ENCODE measurements at places on chromosomes 11 and 22.

DNA sequence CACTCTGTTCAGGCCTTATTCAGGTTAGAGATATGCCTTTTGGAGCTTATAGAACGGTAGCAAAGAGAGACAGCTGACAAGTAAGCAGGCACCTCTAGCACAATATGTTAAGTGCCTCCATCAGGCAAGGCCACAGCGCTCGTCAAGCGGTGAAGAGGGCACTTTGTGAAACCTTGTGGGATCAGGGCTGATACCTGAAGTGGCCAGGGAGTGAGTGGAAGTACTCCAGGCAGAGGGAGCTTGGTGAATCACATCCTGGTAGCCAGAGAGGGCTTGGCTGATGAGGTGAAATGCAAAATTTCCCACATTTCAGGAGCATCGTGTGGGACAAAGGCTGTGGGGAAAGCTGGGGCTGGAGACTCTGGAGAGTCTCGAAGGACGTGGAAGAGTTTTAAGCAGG, 87.4 kb downstream of the PKNOX2 start:
- DNase-seq = no peak

DNA sequence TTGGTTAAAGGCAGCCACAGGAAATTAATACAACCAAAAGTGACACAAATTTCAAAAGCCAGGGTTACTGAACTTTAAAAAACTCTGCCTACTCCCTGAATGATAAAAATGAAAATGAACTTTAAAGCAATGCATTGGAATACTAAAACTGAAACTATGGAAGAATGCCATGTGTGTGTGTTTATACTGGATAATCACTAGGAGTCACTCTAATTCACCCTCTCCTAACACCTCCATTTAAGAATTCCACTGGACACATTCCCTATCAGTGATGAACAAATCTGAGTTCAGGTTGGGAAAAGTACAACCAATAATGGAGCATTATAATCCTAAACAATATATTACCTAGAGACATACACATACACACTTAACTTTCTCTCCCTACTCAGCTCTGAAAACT, 27.5 kb upstream of the PLAAT3 start:
- no peak for DNase-seq

DNA sequence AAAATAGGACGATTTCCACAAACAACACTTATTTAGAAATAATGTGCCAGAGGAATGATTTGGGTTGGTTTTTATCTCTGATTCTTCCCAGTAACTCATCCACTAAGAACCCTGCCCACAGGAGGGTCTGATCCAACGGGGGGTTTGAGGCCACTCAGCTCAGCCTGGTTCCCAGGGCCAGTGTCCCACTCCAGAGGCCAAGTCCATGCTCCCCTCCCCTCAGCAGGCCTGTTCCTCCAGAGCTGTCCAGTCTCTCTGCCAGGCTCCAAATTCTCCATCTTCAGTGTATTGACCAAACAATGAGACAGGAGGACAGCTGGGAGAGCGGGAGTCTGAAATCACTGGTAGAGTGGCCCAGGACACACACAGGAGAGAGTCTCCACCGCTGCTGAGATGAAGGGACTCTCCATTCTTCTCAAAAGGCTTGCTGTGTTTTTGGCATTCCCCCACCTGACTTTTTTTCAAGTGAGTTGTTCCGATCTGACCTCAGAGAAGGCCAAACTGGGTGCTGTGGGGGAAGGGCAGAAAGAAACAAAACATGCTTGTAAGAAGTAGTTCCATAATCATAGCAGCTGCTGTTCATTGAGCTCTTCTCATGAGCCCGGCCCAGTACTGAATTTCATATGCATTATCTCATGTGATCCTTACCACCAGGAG, 17.6 kb upstream of the SCN2B start:
- DNase-seq = no peak

- no peak for DNase-seq
Measured at GRCh38 chr11:65334696-65335295, 1.1 kb downstream of the DPF2 start.

DNA sequence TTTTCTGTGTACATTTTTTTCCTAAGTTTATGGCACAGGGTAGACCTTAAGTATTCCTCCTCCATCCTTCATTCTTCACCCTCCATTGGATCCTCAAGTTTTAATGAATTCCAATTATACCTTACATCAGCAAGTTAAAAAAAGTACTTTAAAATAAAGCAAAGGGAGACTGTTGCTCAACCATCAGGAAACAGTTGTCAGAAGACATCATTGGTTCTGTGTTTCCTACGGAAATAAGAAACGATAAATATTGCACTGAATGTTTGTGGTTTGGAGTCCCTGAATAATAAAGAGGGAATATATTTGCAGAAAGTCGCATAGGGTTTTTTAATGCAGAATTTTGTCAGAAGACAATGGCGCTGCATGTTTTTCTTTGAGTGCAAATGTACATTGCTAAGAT, 28.1 kb upstream of the LDHA start:
- no peak for DNase-seq

DNA sequence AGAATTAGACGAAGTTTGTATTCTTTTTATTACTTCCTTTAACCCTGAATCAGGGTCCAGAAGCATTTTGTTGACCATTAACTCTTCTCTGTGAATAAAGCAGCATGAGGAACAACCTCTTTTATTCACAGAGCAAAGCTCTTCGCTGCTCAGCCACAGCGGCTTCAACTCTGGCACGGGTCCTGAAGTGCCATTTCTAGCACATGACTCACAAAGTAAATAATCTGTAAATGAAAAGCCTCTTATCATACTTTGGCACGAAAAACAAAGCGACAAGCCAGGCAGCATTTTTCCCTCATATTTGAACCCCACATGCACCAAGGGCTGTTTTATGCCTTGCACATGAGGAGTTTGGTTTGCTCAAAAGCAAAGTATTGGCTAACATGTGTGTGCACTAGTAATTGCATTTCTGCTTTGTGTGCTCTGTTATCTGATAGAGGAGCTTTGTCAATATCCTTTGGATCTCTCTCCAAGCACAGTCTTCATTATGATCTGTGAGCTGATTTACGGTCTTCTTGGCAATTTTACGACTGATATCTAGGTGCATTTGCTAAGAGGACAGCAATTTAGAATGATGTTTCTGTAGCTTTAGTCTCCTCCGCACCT, 33.0 kb upstream of the APOBEC3A start:
- no peak for DNase-seq

GRCh38 chr22:20405931-20406685, 12.2 kb downstream of the ZNF74 start:
- no peak for DNase-seq

DNA sequence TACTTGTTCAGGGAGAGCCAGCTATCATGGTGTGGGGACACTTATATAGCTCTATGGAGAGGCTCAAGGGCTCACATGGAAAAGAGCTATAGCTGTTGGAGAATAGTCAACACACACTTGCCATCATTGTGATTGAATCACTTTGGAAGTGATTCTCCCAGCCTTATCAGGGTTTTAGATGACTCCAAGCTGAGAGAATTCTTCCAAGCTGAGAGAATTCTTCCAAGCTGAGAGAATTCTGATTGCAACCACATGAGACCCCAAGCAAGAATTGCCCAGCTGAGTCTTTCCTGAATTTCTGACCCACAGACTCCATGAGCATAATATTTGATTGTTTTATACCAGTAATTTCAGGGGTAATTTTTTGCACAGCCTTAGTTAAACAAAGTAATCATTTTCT, 1318.3 kb upstream of the RAG2 start:
- no peak for DNase-seq

DNA sequence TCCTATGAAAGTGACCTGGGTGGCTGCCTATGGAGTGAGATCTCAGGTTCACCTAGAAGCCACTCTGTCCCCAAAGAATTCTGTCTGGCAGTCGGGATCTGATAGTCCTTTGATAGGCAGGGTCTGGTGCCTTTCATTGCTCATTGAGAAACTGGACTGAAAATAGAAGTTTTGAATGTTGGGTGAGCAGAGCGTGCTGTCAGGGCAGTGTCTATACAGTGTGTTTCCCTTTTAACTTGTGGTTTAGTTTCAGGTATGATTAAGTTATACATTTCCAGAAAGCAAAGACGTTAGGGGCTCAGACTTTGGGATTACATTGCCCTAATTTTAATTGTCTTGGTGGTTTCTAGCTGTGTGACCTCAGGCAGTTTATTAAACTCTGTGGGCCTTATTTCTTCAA, 111.3 kb upstream of the PAX6 start:
- DNase-seq = no peak

DNA sequence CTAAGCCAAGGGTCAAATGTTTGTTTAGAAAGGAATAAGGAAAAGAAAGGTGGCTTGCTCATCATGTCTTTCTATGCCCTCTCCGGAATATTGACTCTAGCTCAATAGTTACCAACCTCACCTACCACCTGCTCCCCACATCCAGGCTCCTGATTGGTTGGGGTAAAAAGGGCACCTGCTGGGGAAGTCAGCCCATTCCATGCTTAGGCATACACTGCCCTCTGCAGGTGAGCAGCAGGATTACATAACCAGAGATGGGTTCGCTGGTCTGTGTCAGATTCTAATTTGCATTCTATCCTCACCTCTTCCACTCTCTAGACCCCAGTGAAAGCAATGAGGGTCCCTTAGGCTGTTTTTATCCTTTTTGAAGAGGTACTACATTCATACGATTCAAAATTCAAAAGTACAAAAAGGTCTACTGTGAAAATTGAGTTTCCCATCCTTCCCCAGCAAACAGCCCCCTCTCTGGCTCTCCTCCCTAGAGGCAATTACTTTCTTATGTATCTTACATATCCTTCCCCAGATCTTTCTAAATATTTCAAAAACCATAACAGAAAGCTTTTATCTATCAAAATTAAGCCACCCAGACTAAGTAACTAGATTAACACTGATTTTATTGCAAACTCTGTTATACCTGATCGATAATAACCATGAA, 98.0 kb upstream of the ASPHD2 start:
- peak; percentile 6 for DNase-seq

- DNase-seq = no peak
Measured at GRCh38 chr11:57324154-57324885, 432 bp downstream of the TNKS1BP1 start.

DNA sequence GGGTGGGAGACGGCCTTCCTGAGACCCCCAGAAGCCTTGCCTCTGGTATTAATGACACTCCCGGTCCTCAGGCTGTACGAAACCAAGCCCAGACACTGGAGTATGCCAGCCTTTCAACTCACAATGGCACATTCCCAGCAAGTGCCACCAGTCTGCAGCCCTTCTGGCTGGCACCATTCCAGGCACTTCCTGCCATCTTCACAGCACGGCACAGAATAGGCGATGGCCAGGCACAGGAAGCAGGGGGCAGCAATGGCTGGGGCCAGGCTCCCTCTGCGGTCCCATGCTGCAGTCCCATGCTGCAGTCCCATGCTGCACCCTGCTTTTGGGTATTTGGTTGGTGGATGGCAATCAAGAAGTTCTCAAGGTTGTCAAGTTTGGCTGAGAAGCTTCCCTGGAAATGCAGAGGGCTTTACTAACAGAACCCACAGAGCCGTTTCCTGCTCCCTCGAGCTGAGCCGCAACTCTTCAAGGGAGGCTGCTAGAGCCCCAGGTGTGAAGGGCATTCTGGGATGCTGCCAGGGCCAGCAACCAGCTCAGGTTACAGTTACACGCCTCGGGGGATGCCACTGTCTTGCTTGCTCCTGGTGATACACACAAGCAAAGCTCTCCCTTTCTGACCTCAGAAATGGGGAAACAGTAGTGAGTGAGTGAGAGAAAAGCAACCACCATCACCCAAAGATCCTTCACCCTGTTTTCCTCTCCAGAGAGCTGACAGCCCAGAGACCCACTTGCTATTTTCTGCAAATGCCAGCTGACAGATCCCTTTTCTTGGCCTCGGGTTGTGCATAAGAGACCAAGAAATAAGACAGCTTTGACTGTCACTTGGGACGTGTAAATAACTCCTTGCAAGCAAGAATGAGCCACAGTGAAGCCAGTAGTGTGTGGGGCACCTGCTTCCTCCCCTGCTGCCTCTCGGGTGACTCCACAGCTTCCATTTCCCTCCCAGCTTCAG, 23.9 kb downstream of the LRFN4 start:
- DNase-seq = no peak

- DNase-seq = no peak
Measured at GRCh38 chr11:59365232-59366018, 6.7 kb downstream of the OR5AN1 start.

DNA sequence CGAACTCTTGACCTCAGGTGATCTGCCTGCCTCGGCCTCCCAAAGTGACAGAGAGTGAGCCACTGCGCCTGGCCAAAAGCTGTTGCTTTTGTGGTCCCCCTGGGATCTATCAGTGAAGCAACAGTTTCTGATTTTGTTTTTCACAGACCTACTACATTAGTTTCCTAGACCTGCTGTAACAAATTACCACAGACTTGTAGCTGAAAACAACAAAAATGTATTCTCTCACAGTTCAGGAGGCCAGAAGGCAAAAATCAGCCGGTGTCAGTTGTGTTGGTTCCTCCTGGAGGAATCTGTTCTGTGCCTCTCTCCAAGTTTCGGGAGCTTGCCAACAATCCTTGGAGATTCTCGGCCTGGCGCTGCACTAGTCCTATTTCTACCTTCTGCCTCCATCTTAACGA, 8.5 kb upstream of the SLC35C1 start:
- DNase-seq = no peak

DNA sequence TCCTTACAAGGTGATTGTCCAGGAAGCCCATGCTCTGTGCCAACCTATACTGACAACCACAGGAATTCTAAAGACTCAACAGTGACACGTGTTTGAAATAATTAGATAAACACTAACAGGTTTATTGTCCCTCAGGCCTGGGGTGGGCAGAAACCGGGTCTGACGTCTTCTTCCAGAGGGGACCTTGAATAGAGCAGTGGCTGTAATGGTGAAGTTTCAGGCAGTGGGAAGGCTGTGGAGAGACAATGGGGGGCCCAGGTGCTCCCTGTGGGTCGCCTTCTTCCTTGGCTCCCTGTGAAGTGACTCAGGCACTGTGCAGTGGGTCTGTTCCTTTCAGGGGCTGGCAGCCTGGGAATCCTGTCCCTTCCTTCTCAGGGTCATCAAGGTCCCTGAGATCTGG, 54.6 kb downstream of the OTOG start:
- DNase-seq = no peak

DNA sequence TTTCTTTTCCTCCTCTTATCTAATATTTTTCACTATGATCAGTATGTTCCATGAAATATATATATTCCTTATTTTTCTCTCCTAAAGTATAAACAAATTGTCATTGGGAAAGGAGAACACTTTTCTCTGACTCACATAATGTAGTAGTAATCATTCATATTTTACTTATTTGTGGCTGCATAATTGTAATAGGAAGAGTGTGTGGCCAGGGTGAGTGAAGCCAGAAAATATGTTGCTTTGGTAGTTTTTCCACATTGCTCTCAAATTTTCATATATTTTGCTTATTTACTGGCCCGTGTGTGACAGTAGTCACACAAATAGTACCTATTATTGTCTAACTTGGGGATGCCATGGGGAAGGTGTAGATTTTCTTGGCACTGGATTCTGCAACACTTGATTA, 172.1 kb downstream of the DYNC2H1 start:
- DNase-seq = no peak
